RCC 7860 (cell line): ENCODE measurements at places on chromosomes 7 and 10.

DNA sequence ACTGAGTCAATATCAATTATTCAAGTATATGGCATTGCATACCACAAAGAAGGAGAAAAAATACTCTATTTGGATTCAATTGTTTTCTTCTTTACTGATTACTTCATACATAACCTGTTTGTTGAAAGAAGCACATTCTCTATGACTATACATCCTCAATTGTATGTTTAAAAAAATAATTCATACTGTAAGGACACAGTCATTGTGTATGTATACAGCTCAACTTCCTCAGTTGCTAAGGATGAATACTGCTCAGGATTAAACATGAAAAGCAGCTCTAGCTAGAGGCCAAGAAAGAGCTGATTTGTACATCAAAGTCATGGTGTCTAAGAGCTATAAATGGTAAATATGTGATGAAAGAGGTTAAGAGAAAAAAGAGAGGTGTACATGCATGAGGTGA is 15.8 kb upstream of the BPGM start:
- DNase-seq = no peak

- DNase-seq = no peak
Observed at GRCh38 chr7:127955051-127955531, 76.1 kb downstream of the LRRC4 start.

GRCh38 chr7:158613481-158613880 is 25.9 kb upstream of the PTPRN2 start:
- no peak for DNase-seq

GRCh38 chr10:74877898-74878297 is 51.5 kb downstream of the KAT6B start:
- no peak for DNase-seq

GRCh38 chr7:14698239-14698638 is 204.3 kb downstream of the DGKB start:
- no peak for DNase-seq

DNA sequence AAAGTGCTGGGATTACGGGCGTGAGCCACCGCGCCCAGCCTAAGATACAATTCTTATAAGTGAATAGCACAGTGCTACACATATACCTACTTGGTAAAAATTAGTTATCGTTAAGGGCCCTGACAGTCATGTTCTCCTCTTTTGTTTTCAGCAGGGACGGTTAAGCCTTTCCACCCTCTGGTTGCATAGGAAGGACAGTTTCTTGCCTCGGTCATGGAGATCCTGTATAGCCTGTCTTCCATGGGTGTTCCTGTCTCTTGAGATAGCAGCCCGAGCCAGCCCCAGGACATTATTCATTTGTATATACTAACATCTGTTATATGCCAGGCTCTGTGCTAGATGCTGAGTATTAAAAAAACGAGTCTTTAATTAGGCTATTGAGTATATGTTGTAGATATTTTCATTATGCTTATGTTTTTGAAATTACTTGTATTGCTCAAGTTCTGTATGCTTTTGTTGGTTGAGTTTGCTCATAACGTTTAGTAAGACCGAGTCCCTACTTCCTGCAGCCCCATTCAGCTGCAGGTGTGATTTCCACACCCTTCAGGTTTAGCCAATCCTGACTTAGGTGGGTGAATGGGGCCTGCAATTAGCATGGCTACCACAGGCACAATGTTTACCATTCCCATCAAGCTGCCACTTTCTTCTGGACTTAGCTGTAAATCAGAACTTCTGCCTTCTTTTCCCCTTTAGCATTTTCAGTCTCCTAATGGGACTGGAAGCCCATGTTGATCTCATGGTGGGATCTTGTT is 24.8 kb downstream of the CCSER2 start:
- DNase-seq = no peak

GRCh38 chr7:28168393-28169158 is 12.0 kb downstream of the JAZF1 start:
- no peak for DNase-seq

- no peak for DNase-seq
Observed at GRCh38 chr7:149027611-149028345, 527 bp downstream of the PDIA4 start.

GRCh38 chr7:30028749-30029635 is 780 bp downstream of the PLEKHA8 start:
- DNase-seq = peak; percentile 14

- peak; percentile 21 for DNase-seq
Observed at GRCh38 chr7:78095549-78095948, 297.0 kb downstream of the PHTF2 start.

DNA sequence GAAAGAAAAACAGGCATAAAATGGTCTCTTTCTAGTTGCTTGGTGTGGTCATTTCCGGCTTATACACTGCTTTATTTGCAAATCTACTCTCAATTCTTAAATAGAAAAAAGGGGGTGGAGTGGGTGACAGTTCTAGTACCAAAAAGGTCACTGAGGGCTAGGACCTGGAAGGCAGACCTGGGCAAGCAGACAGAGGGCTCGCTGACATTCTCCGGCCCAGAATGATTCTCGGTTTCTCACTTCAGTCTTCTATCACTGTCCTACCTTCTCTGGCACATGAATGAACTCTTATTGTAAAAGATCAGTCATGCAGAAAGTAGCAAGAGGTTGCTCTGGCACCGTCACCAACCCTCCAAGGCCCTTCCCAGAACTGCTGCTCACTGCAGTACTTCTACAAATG is 54.0 kb downstream of the MALSU1 start:
- DNase-seq = peak; percentile 53

DNA sequence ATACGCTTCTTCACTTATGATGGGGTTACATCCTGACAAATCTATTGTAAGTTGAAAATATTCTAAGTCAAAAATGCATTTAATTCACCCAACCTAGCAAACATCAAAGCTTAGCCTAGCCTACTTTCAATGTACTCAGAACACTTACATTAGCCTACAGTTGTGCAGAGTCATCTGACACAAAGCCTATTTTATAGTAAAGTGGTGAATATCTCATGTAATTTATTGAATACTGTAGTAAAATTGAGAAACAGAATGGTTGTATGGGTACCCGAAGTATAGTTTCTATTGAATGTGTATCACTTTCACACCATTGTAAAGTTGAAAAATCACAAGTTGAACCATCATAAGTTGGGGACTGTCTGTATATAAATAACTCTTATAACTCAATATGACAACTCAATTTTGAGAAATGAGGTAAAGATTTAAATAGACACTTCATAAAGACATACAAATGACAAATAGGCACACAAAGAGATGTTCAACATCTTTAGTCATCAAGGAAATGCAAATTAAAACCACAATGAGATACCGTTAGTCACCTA is 73.9 kb downstream of the C10orf90 start:
- no peak for DNase-seq

DNA sequence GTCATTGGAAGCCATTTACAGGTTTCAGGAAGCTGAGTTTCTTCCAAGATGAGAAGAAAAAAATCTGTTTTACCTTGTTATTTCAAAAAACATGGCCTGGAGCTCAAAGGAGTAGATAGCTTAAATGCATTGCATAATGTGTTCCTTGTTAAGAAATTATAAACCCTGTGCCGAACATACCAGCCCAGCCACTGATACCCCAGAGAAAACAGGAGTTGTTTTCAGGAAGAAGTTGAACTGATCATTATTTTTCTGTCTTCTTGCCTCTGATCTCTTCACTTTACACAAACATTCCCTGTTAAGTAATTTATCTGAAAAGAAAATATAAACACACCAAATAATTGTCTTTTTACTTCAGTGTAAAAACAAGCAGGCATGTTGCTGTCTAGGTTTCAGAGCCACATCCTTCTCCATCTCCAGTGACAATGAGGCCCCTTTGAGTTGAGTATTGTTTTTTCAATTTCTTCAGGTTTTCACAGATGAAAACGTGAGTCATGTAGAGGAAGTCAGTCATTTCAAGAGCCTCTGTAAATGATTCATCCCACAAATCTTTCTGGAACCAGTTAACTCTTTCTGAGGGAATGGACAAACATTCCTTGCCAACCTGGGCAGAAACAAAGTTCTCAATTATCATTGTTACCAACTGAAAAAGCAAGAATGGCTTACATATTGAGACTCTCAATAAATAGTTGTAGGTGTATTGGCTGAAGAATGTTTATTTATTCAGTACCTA is 244.2 kb downstream of the IPMK start:
- DNase-seq = peak; percentile 93

GRCh38 chr10:93512565-93512964 is 16.2 kb downstream of the CEP55 start:
- no peak for DNase-seq

GRCh38 chr10:34102893-34103506 is 712.1 kb downstream of the PARD3 start:
- no peak for DNase-seq

GRCh38 chr7:135300913-135301765 is 67.5 kb downstream of the STRA8 start:
- DNase-seq = no peak

DNA sequence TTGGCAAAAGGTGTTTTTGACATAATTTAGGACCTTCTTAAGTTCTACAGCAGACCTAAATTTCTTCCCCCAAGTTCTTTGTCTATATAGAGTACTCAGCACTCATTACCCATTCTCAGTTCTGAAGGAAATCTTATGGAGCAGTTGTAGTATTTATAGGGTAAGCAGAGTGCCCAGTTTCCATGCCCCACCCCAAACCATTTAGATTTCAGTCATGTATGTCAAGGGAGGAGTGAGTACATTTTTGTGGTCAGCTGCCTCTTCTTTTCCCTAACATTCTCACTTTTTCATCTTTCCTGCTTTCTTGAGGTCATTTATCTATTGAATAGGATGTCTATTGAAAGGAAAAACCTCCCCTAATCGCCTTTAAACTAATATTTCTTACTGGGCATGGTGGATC is 83.3 kb downstream of the KAT6B start:
- no peak for DNase-seq

DNA sequence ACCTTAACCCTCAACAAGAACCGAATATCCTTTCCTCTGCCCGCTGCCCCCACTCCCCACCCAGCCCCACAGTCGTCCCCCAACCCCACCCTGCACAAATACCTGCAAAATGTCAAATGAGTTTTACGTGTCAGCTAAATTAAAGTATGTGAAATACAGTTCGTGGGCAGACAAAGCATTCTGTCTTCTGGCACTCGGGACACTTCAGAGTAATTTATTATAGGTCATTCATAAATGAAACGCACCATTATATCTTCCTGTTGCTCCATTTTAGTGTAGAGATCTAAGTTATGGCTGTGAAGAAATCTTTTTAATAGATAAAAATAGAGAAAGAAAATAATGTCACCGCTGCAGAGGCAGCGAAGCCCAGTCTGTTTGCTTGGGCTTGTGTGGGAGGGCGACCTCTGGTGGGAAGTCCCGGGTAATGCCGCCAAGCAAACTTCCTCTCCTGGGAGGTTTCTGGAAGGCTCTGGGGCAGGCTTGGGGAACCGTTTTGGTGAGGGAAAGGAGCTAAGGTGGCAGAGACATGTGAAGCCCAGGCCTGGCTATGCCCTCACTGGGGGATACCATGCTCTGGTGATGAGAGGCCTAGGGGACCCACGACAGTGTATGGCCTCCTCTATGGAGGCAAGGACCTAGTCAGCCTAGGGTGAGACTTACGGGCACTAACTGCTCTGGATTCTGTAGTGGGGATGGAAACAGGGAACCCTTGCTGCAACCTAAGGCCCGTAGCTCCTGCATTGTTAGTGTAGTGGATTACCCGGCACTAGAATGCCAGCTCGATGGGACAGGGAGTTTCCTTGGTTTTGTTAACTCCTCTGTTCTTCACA is 604.9 kb downstream of the LRMDA start:
- peak; percentile 10 for DNase-seq

GRCh38 chr7:157690058-157690832 is 353.4 kb downstream of the DNAJB6 start:
- no peak for DNase-seq

DNA sequence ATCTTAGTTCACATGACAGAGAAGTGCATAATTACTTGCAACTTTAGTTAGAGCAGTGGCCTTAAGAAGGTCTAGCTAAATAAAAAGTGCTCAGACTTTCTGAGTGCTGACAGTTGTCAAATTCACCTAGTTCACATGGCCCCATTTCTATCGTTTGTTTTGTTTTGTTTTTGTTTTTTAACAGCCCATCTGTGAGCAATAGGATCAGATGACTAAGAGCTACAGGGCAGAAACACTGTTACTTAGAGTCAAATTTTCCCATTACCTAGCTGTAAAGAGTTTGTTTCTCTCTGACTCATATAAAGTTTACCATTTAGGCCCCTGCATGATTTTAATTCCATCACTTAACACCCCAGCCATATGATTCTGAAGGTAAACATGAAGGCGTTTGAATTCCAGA is 18.8 kb downstream of the CAV1 start:
- no peak for DNase-seq

GRCh38 chr10:86197166-86197790 is 169.3 kb downstream of the GRID1 start:
- no peak for DNase-seq

GRCh38 chr10:95525033-95525418 is 36.1 kb downstream of the SORBS1 start:
- no peak for DNase-seq

DNA sequence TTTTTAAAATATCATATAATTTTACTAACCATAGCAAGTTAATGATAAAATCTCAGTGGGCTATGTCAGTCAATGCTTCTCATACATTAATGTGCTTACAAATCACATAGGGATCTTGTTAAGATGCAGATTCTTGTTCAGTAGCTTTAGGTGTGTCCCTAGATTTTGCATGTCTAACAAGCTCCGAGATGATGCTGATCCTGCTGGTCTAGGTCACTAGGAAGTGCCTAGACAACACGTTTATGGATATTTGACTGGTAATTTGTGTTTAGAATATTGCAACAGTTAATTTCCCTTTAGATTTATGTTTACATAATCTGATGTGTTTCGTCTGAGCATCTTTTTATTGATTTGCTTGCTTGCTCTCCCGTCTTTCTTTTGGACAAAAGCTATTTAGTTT is 12.7 kb downstream of the AHR start:
- DNase-seq = no peak

- no peak for DNase-seq
Observed at GRCh38 chr7:26510231-26510957, 218.7 kb downstream of the SNX10 start.

DNA sequence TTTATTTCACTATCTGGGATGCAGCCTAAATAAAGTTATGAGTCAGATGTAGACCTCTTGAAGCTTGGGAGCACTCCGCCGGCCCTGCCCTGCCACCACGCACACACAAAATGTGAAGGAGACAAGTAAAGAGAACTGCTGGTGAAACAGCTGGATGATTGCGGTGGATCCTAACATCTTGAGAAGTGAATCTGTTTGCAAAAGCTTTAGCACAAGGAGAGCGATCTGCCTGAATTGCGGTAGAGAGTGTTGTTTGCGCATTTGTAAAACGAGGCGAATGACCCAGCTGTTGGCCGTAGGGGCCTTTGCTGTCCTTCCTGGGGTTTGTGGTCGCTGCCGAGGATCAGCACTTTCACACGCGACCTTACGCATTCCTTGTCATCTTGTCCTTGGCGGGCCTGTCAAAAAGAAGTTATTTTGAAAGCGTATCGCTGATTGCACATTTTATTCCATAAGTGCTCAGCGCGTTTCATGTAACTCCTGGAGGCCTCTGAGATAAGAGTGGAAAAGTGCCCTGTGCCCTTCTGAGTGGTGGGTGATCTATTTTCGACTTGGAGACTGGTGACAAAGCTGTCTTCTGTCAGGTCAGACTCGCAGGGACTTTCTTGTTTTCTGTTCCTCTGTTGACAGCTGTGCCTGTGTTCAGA is 40.8 kb downstream of the RBM20 start:
- DNase-seq = no peak
